ENCODE measurements at places on chromosomes 6 and 20.

DNA sequence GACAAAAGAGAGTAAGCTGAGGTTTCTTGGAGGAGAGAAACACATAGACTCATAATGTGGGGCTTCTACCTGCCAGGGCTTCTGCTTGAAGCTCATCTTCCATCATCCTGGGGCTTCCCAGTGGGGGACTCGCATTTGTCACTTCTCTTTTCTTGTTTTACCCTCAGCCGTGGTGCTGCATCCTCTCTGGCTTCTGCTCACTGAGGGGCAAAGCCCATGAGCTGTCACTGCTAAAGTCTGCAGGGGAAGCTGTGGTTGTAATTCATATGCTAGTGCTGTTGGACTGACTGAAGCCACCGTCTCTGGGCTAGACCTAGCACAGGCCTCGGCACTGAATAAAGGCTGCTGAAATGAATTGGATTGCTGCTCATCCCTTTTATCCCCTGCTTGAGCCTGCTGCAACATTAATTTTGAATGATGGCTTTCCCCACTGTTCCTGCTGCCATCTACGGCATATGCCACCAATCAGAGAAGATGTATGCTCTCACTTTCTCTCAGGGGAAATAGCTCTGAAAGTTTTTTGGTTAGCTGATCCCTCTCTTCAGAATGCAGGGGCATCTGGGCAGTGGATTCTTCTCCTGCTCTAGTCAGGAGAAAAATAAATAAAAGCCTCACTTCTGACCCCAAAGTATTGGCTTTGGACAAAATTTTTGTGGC lies 568.4 kb upstream of the MAP3K7 start:
- DNase-seq, result no peak

DNA sequence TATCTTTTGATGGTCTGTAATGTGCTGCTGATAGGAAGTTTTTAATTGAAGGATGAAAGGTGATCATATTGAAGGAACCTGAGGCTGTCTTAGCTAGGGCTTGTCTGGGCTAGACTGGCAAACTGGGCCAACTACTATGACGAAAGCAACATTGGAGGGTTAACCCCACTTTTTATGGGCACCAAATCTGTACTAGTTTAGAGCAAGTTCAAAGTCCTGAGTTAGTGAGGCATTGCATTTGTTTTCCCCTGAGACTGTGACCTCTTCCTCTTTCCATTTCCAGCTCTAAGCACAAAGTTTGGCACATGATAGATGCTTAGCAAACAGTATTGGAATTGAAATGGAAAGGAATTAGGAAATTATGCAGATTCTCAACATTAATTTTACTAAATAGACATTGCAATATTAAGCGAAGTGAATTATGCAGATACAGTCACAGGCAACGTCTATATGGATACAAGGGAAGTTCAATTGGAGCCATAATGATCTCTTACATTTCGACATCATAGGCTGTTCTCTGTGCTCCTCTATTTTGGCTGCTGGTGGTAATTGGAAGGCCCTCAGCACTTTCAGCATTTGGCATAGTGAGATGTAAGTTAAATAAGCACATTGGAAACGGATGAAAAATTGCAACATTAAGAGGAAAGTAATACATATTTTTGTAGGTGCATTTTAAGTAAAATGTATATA lies 22.2 kb downstream of the CEP57L1 start:
- no peak for DNase-seq

- no peak for DNase-seq
Measured at GRCh38 chr20:32364554-32365208, 6.5 kb downstream of the ASXL1 start.

DNA sequence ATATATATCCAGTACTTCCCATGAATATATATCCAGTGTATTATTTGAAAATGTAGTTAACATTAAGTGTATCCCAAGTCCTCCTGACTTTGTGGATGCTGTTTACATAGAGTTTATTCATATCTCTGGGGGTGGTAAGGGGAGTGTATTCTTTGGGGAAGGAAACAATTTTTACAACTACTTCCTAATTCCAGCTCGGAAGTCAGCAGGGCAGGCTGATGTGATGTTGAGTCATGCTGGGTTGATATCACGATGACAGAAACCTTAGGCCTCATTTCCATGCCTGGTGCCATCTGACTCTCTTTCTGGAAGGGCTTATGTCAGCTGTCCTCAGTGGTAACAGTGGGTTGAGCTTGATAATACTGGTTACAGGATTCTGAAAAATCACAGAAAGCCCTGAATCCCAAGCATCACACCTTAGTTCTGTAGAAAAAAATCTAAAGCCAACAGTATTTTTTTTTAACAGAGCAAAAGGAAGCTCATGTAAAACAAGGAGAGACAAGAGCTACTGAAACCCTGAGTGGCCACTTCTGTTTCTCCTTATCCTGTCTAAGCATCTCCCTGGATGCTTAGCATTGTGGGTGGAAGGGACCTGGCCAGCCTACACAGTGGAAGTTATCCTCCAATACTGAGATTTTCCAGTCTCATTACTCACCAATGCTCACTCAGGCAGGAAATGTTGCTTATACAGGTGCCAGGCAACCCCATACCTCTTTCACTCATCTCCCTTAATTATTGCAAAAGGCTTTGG lies 75.2 kb upstream of the IYD start:
- no peak for DNase-seq

DNA sequence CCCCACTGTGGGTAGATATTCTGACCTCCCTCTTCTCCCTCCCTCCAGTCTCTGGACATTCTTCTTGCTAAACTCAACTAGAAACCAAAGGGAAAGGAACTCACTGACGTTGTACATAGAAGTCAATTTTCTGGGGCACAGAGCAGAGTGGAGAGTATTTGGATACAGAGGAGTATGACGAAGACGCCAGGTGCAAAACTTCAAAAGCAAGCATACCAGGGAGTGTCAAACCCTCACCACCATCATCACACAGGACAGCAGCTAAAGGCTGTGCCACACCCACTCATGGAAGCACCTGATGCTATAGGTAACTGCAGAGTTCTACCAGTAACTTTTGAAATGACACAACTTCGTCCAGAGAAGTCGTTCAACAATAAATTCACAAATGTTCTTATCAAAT lies 64.8 kb downstream of the FYN start:
- DNase-seq, result no peak

GRCh38 chr6:162290846-162291465 lies 436.6 kb downstream of the PRKN start:
- no peak for DNase-seq

GRCh38 chr20:24895898-24896658 lies 53.0 kb upstream of the CST7 start:
- no peak for DNase-seq

DNA sequence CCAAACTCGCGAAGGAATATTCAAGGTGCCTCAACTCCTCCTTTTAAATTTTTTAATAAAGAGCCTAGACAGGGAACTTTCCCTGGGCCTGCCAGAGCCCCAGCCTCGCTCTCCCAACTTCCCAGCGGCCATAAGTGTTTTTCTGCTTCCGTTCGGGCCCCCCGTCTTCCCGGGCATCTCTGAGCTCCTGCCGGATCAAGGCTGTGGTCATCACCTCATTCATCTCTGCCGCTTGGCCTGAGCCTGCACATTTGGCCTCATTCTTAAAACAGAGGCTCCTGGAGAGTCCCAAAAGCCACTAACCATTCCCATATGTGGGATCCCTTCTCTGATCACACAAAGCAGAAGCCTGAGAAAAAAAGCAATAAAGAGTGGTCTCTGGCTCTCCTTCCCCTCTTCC lies 969.1 kb upstream of the DEFB115 start:
- no peak for DNase-seq

DNA sequence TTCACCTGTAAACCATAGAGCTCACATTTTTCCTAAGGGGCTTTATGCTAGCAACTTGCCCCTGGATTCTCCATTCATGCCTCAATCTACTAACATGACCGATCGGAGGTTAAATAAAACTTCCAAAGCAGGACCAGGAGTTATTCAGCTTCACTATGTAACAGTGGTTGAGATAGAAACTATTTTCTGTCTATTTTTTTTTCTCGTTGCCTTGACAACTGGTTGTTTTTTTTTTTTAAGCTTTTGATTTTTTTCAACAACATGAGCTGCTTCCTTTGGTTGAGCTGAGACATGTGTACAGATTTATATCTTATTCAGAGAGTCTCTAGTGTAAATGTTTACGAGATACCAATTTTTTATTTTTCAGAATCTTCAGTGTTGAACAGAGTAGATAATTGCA lies 85.7 kb downstream of the SHLD1 start:
- DNase-seq, result no peak

DNA sequence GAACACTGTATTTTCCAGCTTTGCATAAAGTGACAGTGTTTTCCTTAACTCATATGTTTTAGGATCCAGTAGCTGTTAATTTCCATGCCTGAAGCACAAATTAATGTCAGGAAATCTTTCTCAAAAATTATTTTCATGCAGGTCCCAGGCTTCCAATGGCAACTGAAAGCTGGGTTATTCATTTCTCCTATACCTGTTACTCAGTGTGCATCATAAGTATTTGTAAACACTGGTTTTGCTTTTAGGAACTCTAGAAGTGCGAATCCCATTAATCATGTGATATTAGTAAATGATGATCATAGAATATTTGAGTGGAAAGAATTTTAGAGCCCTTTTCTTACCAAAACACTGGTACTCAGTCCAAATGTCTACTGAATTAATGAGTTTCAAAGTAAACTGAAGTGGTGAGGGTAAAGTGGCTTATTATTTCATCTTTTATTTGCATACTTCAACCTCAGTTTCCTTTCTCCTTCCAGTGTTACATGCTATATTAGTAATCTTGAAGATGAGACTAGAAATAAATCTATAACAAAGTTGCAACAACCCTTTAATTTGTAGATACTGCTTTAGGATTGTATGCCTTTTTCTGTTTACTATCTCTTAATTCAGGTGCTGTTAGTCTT lies 124.0 kb downstream of the ZFAND3 start:
- DNase-seq, result no peak

DNA sequence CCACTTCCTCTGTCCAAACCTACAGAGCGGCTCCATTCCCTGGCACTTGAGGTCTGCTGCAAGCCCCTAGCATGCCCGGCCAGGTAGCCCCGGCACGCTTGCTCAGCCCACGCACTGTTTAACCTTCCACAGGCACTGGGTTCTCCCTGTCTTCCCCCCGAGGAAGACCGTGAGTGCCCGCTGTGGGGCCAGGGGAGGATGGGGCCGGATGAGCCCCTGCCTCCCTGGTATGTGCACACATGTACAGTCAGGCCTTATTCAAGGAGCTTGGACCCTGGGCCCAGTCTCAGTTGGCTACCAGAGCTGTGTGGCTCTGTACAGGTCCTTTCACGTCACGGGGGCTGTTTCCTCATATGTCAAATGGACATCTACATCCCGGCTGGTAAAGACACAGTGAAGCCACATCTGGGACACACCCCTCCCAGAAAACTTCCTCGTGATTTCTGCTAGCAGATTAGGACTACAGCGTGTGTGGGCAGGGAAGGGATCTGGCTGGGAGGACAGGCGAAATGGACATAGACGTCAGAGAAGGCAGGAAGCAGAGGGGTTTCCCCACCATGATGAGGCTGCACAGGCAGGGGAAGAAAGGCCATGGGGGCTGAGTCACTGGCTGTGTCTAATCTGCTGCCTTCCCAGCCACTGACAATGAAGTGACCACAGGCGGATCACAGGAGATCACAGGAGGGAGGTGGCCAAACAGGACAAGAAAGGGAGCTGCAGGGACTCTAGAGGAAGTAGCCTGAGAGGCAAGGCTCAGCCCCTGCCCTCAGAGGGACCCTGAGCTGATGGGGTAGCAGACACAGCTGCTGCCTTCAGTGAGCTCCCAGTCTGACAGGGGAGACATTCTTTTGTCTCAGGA lies 62.9 kb downstream of the MRPL14 start:
- no peak for DNase-seq

DNA sequence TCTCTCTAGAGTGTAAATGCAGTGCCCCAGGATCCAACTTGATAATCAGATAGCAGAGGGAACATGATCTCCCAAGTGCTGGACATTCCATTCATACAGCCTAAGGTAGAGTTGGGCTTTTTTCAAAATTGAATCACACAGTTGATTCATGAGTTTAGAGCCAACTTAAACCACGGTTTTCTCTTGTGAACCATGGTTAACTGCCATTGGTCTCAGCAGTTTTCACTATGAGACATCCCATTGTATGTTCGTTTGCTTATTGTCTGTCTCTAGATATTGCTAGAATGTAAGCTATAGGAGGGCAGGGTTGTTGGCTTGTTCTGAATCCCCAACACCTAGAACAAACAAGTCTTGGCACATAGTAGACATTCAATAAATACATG lies 37.2 kb upstream of the TAF8 start:
- DNase-seq, result no peak

- no peak for DNase-seq
Measured at GRCh38 chr6:129009851-129010250, 126.9 kb downstream of the LAMA2 start.

GRCh38 chr20:64041040-64041780 lies 5.2 kb downstream of the C20orf204 start:
- DNase-seq, result no peak

DNA sequence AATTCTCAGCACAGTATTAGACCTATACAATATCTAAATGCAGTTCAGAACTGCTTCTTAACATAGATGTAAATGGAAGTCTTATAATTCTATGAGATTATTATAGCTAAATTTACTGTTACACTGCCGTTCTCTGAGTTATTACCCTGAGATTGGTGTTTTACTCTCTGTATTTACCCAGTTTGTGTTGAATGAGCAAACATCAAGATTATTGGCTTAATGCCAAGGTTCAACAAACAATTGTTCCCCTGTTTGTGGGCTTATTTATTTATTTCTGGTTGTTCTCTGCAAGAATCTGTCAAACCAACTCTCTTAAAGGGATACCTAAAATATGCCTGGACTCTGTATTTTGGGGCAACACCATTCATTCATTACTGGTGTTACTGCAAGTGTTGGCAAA lies 5.2 kb upstream of the STMND1 start:
- DNase-seq, result no peak

- no peak for DNase-seq
Measured at GRCh38 chr6:105474234-105474633, 71.4 kb upstream of the PREP start.

- DNase-seq, result no peak
Measured at GRCh38 chr6:16555550-16555949, 205.7 kb downstream of the ATXN1 start.

GRCh38 chr6:72974276-72974675 lies 251.0 kb downstream of the KHDC1L start:
- no peak for DNase-seq

GRCh38 chr6:130259140-130259539 lies 36.4 kb upstream of the SAMD3 start:
- no peak for DNase-seq

GRCh38 chr6:98044151-98044561 lies 761.1 kb upstream of the MMS22L start:
- DNase-seq, result no peak

GRCh38 chr6:142210606-142211005 lies 63.5 kb downstream of the VTA1 start:
- DNase-seq, result no peak
